ENCODE measurements at places on chromosomes 11 and 22. TPM values are rescaled to one million over a fixed set of nuclear protein-coding genes. Genes with fewer than 3 reads are reported as not detected.

DNA sequence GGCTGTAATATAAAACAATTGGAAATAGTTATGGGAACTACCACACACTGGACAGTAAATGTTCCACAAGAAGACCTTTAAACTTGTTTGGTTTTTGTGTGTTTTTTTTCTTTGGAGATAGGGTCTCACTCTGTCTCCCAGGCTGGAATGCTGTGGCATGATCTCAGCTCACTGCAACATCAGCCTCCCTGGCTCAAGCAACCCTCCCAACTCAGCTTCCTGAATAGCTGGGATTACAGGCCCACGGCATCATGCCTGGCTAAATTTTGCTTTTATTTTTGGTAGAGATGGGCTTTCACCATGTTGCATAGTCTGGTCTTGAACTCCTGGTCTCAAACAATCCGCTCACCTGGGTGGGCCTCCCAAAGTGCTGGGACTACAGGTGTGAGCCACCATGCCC lies 121.0 kb downstream of the MPPED2 start:
- DNase-seq: no peak

DNA sequence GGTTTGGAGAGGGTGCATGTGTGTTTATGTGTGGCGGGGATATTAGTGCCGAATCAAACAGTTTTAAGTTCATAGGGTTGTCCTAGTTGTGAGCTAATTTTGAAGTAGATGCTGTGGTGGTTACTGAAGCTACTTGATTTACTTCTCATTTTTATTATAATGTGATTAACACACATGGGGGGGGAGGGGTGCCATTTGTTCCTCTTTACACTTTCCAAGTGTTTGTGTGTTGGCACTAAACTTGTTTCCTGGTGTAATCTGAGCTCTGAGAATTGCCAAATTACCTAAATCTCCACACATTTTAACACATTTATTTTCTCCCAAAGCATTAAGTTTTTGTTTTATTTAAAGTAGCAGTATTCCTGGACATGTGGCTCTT lies 60.1 kb downstream of the ZNRF3 start:
- no peak for DNase-seq

GRCh38 chr11:34637303-34637702 lies 16.4 kb downstream of the EHF start:
- no peak for DNase-seq

DNA sequence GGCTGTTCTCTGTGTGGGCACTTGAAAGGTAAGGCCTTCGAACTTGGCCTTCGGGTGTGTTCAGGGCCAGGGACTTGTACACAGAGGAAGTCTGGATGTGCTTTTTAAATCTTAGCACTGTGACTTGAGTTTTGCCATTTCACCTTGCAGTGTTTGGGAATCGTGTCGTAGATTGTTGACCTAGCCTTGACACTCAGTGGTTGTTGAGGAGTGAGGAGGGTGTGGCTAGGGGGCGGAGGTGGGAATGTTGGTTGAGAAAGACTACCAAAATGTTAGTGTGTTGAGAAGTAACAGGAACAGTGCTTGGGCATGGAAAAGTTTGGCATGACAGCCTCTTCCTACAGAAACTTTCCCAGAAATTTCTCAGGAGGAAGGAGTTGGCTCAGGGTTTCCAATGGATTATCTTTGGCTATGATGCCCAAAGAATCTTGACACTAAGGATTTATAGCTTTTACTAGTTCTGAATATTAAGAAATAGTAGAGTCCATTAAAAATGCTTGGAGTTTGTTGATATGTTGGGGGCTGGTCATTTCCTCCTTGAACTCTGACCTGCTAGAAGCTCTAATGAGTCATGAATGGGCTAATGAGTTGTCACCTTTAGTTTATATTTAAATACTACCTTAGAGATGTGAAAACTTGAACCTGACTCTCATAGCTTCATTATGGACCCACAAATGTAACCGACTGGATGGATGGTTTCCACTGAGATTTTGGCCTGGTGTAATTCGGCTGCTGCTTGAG lies 40.6 kb downstream of the BARX2 start:
- DNase-seq: no peak

GRCh38 chr22:29199702-29200400 lies 5.8 kb upstream of the EMID1 start:
- no peak for DNase-seq

- no peak for DNase-seq
These were observed 10.8 kb downstream of the BLID start for GRCh38 chr11:122105044-122105758.

DNA sequence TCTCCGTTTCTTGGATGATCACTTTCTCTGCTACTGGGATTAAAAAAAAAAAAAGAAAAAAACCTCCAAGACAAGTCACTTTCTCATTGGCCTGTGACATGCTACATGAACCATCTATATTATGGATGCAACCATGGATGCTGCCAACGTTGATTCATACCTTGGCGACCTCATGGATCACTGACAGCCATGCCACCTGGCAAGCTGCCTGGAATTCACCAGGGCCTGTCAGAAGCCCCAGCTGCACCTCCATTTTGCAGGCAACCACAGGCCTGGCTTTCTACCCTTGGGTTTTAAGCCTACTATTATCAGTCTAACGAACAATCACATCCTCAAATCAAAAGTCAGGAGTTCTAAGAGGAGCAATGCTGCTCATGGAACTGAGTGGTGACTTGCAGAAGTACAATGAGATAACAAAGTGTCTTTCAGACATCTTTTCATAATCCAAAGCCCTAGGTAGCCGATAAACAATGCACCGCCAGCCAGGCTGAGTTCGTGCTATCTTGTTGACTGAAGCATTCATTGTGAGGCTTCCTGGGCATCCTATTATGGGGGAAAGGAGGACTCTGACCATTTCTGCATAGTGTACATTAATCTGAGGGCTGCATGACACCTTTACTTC lies 48.0 kb upstream of the CADM1 start:
- DNase-seq: no peak

- DNase-seq: no peak
These were observed 912.8 kb downstream of the DLG2 start for GRCh38 chr11:84714316-84714780.

DNA sequence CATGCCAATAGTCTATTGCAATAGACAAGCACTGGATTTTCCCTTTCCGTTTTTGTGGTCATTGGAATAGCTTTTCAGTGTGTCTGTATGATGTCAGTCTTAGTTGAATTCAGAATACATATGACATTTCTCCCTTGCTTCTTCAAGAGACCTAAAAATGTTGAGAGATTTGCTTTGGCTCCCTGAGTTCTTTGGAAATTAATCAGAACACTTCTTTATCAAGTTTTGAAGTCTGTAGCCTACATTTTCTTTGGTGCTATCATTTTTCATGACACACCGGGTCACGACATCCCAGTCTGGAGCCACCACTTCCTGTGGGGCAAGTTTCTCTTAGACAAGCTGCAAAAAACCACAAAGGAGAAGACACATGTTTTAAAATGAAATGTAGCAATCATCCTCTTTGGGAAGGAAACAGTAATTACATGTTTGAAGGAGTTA lies 847.1 kb downstream of the OPCML start:
- DNase-seq: no peak

DNA sequence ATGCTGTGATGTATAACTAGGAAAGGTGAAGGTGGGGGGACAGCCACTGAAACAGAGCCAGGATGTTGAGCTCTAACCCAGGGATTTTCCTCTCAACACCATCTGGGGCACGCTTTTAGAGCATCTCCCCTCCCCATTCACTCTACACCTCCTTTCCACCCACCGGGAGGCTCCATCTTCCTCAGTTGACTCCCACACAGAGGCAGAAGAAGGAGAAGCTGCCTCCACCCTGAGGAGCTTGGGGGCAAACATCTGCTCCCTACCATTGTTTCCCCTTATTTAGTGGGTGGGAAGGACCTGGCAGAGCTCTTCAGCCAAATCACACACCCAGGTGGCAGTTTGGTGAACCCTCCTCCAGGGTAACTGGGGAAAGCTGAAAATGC lies 50.0 kb upstream of the ADA2 start:
- DNase-seq: no peak

- no peak for DNase-seq
These were observed 30.0 kb upstream of the RAB39A start for GRCh38 chr11:107898270-107898669.

DNA sequence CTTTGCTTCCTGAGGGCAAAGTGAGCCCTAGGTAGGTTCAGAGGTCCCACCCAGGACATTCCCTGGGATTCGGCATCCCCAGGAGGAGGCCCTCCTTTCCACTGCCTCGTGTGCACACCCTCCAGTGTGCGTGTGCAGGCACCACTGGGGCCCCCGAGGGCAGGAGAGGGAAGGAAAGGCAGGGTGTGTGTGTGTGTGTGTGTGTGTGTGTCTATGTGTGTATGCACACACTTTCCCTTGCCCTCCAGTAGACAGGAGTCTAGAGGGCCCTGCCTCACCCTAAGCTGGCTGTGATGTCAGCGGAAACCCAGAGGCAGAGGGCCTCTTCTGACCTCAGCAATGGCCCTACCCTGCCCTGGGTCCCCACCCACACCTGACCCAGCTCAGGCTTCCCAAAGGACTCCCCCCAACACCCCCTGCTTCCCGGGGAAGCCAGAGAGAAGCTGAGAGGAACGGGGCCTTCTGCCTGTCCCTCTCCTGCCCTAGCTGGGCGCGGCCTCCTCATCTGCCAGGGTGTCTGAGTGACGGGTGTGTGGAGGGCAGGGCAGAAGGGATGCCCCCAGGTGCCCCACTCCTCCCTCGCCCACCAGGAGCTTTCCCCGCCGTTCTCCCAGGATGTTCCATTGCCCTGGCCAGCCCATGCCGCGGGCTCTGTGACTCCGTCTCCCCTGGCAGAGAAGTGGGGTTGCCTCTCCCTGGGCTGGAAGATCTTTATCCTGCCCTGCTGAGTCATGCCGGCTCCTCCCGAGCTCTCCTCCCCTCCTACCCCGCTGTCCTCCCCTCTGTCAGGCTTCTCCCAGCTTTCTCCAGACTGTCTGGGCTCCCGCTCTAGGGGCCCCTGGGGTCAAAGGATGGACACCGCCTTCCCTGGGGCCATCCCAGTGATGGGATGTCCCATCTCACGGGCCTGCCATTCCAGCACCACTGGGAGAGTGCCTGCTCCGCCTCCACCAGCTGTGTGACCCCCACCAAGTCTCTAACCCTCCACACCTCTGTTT lies 6.0 kb upstream of the CLCF1 start:
- DNase-seq: no peak

DNA sequence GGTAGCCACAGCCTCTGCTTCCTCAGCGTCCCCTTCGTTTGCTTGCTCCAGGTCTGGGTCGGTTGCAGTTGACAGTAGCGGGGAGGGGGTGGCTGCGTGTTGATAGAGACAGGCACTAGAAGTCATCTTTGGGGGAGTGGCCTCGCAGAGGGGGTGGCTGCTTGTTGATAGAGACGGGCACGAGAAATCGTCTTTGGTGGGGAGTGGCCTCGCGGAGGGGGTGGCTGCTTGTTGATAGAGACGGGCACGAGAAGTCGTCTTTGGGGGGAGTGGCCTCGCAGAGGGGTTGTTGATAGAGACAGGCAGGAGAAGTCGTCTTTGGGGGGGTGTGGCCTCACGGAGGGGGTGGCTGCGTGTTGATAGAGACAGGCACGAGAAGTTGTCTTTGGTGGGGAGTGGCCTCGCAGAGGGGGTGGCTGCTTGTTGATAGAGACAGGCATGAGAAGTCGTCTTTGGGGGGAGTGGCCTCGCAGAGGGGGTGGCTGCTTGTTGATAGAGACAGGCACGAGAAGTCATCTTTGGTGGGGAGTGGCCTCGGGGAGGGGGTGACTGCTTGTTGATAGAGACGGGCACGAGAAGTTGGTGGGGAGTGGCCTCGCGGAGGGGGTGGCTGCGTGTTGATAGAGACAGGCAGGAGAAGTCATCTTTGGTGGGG lies 328.3 kb downstream of the TBC1D22A start:
- DNase-seq: peak; percentile 59

- no peak for DNase-seq
These were observed 51.1 kb upstream of the PARVG start for GRCh38 chr22:44129619-44129976.

- no peak for DNase-seq
These were observed 47.6 kb downstream of the BRD1 start for GRCh38 chr22:49779853-49780697.

- no peak for DNase-seq
These were observed at the start of gene AMPD3 for GRCh38 chr11:10454878-10455631. AMPD3 (plus strand) TSS chr11:10455264; CDS start chr11:10461520, 6,256 bp downstream.

DNA sequence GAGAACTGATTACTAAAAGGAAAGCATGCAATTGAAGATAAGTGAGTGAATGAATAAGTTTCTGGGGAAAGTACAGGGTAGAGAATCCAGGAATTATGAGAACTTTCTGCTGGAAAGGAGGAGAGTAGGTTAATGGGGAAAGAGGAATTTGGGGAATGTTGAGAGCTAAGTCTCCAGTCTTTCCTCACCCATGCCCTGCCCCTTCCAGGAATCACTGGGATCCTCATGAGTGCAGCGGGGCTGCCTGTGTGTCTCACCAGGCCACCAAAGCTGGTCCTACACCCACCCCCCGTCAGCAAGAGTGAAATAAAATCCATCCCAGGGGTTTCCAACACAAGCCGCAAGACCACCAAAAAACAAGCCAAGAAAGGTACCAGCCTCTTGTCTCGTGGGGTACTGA lies 17.0 kb downstream of the DTX4 start:
- no peak for DNase-seq

- DNase-seq: no peak
These were observed 56.2 kb downstream of the DENND5A start for GRCh38 chr11:9208726-9209501.

GRCh38 chr22:35812600-35812999 lies 94.9 kb downstream of the APOL5 start:
- no peak for DNase-seq

- no peak for DNase-seq
These were observed 5.0 kb downstream of the PDGFB start for GRCh38 chr22:39239561-39240423.

Gene CBLIF
- not detected for total RNA-seq

Gene FAM227A
- total RNA-seq: 0.22 TPM

Gene ANO9
- 1.2 TPM for total RNA-seq

Gene OR52E8
- total RNA-seq: not detected

Gene DLG2
- total RNA-seq: 2.8 TPM

Gene DDI1
- total RNA-seq: not detected

Gene MPZL2
- total RNA-seq: 36.8 TPM

Gene CDC42BPG
- total RNA-seq: 0.55 TPM

Gene CRYBB3
- not detected for total RNA-seq

Gene CHADL
- total RNA-seq: 2.9 TPM

Gene BTG4
- total RNA-seq: not detected

Data from mesenteric fat pad (tissue), 1 donor.